ENCODE measurements at places on chromosomes 3 and 15.

DNA sequence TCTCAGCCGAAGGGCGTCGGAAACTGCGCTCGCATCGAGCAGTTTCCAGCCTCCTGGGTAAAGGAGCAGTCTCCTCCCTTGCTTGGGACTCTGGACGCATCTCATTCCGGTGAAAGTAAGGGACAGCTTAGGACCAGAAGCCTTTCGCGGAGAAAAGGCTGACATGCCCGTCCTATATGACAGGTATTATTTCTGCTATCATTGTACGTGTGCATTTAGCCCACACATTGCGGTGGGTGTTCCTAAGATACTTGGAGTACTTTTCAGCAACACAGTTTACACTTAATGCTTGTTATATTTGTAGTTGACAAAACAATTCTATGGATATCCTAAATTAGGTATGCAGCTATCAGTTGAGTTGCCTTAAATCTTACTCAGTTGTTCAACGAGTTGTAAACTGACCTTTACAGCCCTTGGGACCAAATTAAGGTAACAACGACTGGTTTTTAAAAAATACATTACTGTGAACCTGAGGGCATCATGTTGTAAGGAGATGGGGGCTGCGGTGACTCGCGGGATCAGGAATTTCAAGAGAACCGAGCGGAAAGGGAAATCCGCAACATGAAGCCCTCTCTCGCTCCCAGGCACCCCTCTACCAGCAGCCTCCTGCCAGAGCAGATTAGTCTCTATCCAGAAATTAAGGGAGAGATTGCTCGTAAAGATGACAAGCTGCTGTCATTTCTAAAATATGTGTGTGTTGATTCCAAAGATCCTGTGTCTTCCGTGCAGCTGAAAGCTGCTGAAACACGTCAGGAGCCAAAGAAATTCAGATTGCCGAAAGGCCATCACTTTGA, 632 bp upstream of the COPS2 start:
- DNase-seq: no peak

GRCh38 chr3:128787256-128788253, 61.6 kb downstream of the RAB7A start:
- DNase-seq: no peak

DNA sequence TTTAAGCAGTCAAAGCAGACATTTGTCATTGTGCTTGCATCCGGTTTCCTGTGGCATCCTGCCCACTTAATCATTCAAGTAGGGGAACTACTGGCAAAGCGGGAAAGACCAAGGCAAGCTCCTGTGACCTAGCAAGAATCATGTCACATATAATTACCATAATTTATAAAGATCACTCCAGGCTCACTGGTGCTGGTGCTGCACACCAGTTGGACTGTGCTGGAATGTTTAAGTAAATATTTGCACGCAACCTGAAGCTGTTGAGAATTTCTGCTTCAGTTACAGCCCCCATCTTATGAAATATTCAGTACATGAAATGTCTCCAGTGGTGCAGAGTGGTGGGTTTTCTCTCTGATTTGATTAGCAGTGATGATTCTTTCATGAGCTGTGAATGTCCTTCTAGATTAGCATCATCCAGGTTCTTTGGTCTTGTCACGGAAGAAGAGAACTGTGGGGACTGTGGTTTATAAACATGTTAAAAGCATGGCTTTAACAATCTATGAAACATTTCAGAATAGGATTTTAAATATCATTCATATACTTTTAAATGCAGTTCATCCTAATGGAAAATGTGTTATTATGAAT, 621.3 kb upstream of the EPHA6 start:
- DNase-seq: no peak

GRCh38 chr3:161489395-161489794, 7.2 kb upstream of the OTOL1 start:
- no peak for DNase-seq

- DNase-seq: no peak
Observed at GRCh38 chr3:26839001-26839400, 216.4 kb downstream of the LRRC3B start.

DNA sequence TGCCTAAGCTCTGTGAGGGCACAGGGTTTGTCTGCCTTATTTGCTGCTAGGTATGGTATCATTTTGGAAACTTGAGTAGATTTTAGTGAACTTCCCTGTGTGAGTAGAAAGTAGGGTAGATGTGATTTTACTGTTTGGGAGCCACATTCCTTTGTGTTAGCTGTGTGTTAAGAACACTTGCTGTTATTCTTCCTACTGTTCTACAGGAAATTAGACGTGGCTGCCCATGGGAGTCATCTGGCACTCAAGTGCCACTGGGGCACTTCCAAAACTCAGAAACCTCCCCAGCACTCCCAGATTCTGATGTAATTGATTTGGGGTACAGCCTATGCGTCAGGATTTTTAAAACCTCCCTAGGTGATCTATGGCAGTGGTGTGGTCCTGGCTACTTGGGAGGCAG, 369.9 kb upstream of the C2CD4B start:
- DNase-seq: no peak

DNA sequence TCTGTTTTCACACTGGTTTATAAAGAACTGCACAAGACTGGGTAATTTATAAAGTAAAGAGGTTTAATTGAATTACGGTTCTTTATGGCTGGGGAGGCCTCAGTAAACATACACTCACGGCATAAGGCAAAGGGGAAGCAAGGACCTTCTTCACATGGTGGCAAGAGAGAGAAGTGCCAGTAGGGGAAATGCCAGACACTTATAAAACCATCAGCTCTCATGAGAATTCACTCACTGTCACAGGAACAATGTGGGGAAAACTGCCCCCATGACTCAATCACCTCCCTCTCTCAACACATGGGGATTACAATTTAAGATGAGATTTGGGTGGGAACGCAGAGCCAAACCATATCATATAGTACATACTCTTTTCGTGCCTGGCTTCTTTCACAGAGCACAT, 42.4 kb downstream of the MAP2K1 start:
- no peak for DNase-seq

DNA sequence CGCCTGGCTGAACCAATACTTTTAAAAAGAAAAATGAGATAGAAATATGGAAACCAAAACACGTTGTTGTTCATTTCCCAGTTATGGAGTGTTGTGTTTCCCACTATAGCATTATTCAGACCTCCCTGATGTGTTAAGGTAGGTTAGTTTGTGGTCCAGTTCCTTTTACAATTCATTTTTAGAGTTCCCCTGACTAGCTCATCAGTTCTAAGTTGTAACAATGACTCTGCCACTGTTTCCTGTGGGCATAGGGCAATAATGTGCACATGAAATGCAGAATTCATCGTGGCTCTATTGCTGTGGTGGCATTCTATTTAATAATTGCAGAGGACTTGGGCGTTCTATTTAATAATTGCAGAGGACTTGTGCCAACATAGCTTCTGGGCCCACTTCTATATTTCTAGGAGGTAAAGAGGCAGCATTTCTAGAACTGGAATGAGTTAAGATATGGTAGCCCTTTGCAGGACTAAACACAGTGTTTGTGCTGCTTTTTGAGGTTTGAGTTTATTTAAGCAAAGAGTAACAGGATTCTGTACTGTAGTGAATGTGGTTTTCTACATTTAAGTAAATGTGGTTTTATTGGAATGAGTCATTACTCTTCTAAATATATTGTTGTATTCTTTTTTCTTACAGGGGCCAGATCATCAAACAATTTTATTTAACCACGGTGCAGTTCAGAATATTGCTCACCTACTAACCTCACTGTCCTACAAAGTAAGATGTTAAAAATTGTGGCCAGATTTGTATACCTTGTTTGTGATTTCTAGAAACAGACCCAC, 47.5 kb downstream of the ARMC8 start:
- DNase-seq: no peak

Measured in NCI-H2029 treated with DMSO at 0.1 percent for 48 hours (cell line).